ENCODE measurements at places on chromosomes 5 and 9.

DNA sequence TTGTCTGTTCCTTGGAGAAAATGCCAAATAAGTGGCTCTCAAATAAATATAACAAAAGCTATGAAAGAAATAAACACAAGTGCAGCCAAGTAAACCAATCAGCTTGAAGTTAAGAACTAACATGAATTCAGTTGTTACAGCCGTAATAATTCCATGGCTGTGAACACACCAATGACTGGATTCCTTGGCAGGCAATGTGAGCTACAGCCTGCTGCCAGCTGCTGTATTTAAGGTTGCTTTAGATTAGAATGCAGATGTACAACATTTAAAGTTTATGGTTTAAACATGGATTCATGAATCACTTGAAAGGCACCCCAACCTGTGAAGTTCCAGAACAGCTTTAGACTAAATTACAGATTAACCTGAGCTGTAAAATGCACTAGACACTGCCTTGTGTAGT lies 626.4 kb upstream of the SEMA6A start:
- no peak for DNase-seq

DNA sequence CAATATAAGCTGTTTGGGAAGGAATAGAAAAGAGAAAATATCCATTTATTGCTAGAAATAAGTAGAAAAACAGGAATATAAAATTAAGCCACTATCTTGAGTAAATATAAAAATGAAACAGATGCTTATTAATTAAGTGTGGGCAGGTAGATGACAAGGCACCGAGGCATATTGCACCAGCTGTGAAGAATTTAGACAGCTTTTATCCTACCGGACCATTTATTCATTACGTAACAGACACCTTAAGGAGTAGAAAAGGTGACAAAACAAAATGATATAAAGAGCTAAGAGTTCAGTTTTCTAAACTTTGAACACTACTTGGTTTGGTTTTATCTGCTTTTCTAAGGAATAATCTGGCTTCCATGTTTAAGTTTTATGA lies 404.1 kb downstream of the PTPRD start:
- DNase-seq = peak; percentile 10

- peak; percentile 50 for DNase-seq
Observed at GRCh38 chr9:78121488-78121887, 89.9 kb upstream of the GNAQ start.

GRCh38 chr9:100352201-100352726 lies 478 bp downstream of the TEX10 start:
- peak; percentile 33 for DNase-seq

- DNase-seq = no peak
Observed at GRCh38 chr9:35862328-35862727, 7.9 kb downstream of the OR13J1 start.

- no peak for DNase-seq
Observed at GRCh38 chr5:178322736-178323540, 90.3 kb upstream of the PHYKPL start.
